ENCODE measurements at places on chromosomes 3 and 15.

DNA sequence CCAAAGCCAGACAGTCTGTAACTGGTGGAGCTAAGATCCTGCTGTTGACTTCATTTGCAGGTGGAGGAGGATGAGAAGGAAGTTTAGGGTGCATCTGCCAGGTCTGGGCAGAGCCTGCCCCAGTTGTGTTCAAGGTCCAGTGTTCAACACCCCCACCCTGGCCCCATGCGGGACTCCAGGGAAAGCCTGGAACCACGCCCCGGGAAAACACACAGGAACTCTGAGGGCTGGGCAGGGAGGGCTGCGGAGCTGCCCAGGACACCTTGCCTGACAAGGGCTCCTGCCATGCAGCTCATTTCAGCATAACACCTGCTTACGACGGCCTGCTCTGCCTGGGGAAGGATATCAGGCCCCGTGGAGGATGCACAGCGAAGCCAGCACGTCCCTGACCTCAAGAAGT lies 286.3 kb downstream of the XXYLT1 start:
- no peak for DNase-seq

GRCh38 chr3:16893618-16894200 lies 9.0 kb downstream of the PLCL2 start:
- DNase-seq = no peak

DNA sequence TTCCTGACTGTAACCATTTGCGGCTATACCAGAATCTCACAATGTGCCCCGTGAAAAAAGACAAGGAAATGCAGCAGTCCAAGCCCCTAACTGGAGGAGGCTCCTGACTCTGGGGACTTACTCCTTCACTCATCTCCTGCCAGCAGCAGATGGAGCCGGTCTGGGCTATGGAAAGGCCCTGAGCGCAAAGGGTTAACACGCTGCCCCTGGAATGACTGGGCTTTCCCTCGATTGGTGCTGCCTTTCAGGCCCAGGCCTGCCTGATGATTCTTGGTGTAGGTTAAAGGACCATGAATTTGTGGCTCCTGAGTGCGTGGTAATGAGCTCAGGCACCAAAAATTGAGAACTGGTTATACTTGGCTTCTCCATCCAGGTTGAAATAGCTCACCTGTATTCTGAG lies 42.3 kb upstream of the GALNT15 start:
- no peak for DNase-seq

- DNase-seq = no peak
Measured at GRCh38 chr3:195010551-195011100, 260.3 kb downstream of the XXYLT1 start.

GRCh38 chr3:111087924-111088469 lies 16.4 kb downstream of the NECTIN3 start:
- DNase-seq = no peak

DNA sequence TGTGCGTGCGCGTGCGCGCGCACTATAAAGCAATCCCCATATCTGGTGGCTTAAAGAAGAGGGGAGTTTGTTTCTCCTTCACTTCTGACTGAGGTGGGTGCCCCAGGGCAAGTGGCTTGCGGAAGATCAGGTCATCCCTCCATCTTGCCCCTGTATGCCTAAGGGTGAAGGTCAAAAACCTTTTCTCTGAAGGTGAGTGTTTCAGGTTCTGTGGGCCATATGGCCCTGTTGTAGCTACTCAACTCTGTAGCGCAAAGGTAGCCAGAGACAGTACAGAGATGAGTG lies 5.5 kb downstream of the ABTB1 start:
- DNase-seq = no peak

All from NCI-H146 (cell line).